ENCODE measurements at places on chromosomes 2 and 18.

- no peak for DNase-seq
These were observed 194.8 kb downstream of the ANAPC1 start for GRCh38 chr2:111689174-111689573.

DNA sequence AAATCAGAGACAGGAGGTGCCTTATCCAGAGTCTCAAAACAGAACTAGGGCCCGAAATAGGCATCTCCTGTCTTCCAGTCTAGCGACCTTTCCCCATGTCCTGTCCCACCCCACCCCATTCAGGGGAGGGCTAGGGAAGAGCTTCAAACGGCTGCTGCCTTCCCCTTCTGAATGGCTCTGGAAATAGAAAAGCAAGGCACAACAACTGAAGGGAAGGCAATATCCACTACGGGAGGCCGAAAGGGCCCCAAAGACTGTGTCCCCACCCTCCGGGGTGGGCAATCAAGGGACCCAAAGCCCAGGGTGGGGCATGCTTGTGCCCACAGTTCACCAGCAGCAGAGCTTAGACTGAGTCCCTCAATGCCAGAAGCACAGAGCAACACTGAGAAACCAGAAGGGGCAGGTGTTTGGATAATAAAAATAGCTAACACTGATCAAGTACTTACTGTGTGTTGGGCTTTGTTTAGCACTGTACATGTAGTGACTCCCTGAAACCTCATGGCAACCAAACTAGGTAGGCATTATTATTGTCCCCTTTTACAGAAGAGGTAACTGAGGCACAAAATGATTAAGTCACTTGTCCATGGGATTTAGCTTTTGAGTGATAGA lies 38.5 kb downstream of the CYRIA start:
- DNase-seq = no peak

DNA sequence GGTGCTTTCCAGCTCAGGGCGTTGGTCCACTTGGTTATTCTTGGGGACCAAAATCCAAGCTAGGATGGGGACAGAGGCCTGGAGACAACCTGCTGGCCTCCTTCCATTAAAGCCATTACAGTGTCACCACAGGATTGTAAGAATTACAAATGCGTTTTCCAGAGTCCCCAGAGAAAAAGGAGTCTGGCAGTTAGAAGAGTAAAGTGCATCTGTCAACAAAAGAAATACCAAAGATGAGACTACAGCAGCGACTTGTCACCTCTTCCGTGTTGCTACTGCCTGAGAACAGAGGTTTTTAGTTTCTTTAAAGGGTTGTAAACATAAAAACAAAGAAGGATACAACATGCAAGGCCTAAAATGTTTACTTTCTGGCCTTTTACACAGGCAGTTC lies 235.7 kb downstream of the AGAP1 start:
- no peak for DNase-seq

DNA sequence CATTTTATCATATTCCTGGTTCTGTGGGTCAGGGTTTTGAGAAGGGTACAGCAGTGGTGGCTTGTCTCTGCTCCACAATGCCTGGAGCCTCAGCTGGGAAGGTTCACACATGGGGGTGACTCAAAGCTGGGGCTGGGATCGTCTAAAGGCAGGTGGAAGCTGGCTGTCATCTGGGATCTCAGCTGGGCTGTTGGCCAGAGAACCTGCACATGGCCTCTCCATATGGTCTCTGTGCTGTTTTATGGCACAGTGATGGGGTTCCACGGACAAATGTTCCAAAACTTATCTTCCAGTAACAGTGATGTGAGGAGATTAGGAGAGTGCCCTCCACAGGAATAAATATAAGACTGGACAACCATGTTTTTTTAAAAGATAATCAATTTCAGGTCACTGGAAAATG lies 191.4 kb downstream of the SS18 start:
- DNase-seq = no peak

DNA sequence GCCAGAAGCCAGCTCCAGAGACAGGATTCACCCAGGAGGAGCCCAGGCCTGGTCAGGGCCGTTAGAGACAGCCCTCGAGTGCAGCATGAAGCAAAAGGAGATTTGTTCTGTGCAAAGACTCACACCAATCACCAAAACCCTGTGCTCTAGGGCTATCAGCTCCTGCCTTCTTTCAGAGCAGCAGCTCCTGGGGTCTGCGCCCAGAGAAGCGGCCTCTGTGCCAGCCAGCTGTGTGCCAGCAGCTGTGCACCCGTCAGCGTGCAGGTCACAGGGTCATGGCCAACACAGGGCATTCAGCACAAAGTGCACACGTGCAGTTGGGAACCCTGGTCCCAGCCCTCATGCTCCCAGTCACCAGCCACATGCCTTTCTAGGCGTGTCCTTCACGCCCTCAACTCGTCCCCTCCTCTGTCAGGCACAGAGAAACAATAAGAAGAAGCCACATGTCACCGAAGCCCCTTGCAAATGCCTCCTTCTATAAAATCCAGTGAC lies 49.3 kb downstream of the ZNF516 start:
- DNase-seq = no peak

GRCh38 chr2:203918264-203918663 lies 18.3 kb upstream of the ICOS start:
- no peak for DNase-seq

GRCh38 chr2:191501561-191502168 lies 176.3 kb upstream of the NABP1 start:
- DNase-seq = no peak

- no peak for DNase-seq
These were observed 258.6 kb downstream of the CTNNA2 start for GRCh38 chr2:79771493-79771892.

GRCh38 chr2:2577407-2577831 lies 246.3 kb upstream of the MYT1L start:
- no peak for DNase-seq

DNA sequence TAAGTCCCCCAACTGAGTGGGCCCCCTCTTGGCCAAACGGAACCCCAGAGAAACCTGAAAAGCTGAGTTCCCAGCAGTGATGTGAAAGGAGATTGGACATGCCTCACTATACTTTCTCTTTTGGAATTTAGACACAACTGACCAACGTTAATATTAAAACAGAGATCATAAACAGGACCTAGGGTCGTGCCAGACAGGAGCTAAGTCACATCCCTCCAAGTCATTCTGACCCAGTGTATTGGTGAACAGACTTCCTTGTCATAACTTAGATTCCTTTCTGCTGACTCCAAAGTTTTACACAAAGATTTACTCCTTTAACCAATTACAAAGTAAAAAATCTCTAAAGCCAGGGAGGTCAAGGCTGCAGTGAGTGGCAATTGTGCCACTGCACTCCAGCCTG lies 46.9 kb downstream of the UXS1 start:
- no peak for DNase-seq

- DNase-seq = no peak
These were observed 173.9 kb upstream of the PID1 start for GRCh38 chr2:229445019-229445418.

DNA sequence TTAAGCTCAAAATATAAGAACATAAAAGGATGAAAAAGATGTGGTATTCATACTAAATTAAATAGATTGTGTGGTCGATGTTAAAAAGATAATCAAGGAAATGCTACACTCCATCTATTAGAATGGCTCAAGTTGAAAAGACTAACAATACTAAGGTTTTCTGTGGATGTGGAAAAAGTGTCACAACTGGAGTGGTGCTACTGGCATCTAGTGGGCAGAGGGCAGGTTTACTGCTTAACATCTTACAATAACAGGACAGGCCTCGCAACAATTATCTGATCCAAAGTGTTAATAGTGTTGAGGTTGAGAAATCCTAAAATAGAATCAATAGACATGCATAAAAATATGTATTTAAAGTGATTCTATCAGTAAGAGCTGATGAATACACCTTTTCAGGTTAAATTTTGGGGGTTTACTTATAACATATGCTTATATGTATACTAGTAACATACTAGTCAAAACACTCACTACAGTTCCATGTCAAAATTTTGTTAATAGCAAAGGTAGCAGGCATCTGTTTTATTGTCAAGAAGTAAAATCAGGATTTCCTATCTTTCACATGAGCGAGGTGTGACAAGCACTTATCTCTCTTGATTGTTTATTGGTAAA lies 91.5 kb upstream of the TMEFF2 start:
- DNase-seq = no peak

GRCh38 chr2:129895526-129896082 lies 83.9 kb upstream of the RAB6C start:
- no peak for DNase-seq

- DNase-seq = no peak
These were observed 2.4 kb upstream of the DTNA start for GRCh38 chr18:34707670-34708069.

DNA sequence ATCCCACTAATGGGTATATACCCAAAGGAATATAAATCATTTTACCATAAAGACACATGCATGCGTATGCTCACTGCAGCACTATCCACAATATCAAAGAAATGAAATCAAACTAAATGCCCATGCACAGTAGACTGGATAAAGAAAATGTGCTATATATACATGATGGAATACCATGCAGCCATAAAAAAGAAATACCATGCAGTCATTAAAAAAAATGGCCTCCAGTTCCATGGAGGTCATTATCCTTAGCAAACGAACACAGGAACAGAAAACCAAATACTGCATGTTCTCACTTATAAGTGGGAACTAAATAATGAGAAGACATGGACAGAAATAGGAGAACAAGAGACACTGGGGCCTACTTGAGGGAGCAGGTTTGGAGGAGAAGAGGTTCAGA lies 53.6 kb upstream of the SERTAD2 start:
- DNase-seq = no peak

- no peak for DNase-seq
These were observed 401.4 kb downstream of the NBAS start for GRCh38 chr2:15159751-15160177.

DNA sequence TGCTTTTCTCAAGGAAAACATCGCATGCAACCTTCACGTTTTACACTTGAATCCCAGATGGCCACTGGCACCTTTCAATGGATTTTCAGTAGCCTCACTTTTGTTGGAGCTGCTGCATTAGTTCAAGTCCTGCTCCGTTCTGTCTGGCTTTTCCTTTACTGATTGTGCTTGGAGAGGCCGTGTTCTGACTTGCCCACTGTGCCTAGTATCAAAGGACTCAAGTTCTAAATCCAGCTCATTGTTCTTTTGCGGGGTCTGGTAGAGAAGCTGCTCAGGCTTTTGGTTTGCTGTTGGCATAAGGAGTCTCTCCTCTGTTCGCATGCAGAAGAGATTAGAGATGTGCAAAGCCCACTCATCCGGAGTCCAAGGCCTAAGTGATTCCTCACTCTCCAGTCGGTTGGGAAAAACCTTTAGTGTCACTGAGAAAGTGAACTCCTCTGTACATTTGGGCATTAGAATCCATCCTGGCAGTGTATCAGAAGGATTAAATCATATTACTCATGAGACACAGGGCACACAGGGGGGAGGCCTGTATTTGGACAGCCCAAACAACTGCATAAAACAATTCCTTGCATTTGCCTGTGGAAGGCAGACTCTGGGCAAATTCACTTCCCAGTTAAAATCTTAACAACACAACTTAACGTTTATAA lies 69.7 kb downstream of the NCK2 start:
- DNase-seq = no peak

DNA sequence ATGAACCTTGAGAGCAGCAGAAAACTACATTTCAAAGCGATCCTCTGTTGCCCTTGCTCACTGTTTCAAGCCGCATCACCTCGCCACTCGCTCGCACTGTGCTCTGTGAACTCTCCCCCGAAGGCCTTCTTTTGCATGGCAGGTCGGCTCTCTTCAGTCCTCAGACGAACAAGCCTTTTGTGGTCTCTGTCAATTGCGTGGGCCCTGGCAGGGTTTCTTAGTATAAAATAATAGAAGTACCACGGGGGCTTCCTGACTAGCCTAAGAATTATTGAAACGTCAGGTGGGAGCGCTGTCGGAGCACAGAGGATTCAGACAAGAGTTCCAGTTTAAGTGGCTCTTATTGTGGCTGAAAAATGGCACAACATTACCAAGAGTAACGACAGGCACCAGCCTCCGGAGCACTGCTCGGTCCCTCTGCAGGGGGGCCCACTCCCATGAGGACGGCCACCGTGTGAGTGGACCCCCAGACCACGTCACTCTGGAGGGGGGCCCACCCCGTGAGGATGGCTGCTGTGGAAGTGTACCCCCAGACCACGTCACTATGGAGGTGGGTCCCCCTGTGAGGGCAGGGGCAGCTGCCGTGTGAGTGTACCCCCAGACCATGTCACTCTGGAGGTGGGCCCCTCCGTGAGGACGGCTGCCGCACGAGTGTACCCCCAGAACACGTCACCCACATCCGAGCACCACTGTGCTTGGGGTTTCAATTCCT lies 237.7 kb downstream of the HDAC4 start:
- no peak for DNase-seq

- DNase-seq = peak; percentile 13
These were observed 392.4 kb downstream of the ALK start for GRCh38 chr2:29528891-29529520.

DNA sequence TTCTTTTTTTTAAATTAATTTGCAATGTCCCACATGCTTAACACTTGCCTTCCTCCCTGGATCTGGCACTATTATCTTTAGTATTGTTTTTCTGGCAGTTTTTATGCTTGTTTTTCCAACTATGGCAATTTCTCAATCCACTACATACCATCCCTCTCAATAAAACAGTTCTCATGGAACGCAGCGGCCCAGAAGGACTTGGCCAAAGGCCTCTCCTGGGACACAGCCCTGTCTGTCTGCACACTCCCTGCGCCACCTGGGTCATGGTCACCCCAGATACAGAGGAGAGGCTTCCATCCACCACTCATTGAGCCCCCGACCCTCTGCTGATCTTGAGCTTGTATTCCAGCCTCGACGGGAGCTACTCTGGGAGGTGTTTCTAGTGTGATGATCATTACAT lies 91.2 kb downstream of the TWIST2 start:
- DNase-seq = no peak

DNA sequence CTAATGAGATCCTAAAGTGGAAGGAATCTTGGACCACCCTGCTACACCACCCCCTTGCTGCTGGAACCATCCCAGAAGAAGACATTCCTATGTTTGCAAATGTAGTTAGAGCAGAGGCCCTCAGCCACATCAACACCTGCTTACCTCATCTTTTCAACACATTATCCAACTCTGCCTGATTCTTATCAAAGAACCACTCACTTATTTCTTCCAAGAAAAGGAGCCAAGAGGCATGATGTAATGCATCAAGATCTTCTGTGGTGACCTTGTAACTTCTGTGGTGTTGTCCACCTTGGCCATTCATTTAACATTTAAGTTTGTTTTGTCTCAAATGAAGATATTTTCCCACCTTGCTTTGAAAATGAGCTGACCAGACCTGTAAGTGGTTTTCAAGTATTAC lies 338.1 kb downstream of the CTNNA2 start:
- DNase-seq = no peak

- DNase-seq = no peak
These were observed 23.1 kb downstream of the CYP27C1 start for GRCh38 chr2:127196998-127197397.

GRCh38 chr2:29105375-29105774 lies 9.8 kb upstream of the CLIP4 start:
- no peak for DNase-seq

GRCh38 chr2:133026536-133027177 lies 356.7 kb upstream of the LYPD1 start:
- no peak for DNase-seq

- DNase-seq = no peak
These were observed 88.6 kb upstream of the EML6 start for GRCh38 chr2:54634564-54635511.

- no peak for DNase-seq
These were observed 601.0 kb downstream of the XIRP2 start for GRCh38 chr2:167489325-167489724.
